ENCODE measurements at places on chromosomes 6 and 20. TPM values are rescaled to one million over a fixed set of nuclear protein-coding genes. Genes with fewer than 3 reads are reported as not detected.

- DNase-seq = peak; percentile 55
Observed at GRCh38 chr6:131063028-131063763, at the start of gene EPB41L2. EPB41L2 (minus strand) TSS chr6:131063245; CDS start chr6:130956485, 106,760 bp downstream.

GRCh38 chr20:59004493-59004762 lies 2.6 kb downstream of the CTSZ start:
- peak; percentile 28 for DNase-seq

DNA sequence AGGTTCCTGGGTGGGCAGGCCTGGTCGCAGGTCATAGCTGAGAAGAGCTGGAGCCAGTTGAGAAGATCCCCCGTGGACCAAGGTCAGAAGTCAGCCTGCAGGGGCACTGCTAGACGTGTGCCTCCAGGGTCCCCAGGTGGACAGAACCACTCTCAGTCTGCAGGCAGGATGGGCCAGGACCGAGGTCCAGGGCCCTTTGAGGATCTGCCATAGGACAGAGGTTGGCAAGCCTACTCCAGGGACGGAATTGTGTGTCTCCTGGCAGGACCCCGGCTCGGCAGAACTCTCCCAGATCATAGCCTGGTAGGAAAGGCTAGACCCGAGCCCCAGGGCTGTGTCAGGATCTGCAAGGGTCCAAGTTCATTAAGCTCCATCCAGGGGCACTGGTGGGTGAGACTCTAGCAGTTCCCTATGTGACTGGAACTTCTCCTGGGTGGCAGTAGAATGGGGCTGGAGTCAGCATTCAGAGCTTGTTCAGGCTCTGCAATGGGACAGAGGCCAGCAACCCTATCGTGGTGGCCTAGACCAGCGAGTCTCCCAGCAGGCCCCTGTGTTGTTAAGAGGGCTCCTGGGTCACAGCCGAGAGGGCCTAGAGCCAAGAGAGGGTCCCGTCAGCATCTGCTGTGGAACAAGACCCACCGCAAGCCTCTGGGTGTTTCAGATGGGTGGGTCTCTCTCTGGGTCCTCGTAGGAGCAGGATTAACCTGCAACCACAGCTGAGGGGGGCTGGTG lies 18.2 kb downstream of the TTLL2 start:
- no peak for DNase-seq

- no peak for DNase-seq
Observed at GRCh38 chr6:160899671-160900430, 91.7 kb upstream of the MAP3K4 start.

- DNase-seq = no peak
Observed at GRCh38 chr6:89589297-89590025, 49.1 kb downstream of the LYRM2 start.

DNA sequence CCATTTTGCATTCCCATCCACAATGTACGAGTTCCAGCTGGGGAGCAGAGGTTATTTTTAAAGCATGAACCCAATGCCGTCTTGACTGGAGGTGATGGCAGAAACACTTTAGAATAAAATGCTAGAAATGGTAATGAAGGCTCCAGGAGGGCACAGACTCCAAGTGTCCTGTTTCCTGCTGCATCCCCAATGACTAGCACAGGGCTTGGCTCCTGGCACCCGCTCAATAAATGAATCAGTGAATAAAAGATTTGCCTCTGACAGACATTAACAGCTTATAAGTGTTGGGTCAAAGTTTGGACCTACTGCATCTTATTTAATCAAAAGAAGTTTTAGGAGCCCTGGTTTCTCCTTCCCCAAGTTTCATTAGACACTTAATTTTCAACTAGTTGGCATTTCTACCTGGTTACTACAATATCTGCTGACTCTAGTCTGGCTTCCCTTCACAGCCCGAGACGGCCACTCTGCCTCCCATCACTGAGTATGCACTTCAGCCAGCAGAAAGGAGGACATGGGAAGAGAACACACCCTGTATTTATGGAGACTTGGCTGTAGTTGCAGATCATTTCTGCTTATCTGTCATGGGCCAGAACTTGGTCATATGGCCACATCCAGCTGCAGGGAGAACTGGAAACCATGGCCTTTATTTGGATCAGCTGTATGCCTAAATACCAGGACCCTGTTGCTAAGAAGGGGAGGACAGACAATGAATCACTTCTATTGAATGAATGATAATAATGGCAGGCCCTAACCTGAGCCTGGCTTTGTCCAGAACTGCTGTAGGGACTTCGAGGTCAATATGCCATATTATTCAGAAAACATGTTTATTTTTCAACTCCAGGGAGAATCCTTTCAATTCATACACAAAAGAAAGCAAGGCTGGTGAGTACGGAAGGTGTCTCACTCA lies 63.1 kb downstream of the TTI1 start:
- no peak for DNase-seq

DNA sequence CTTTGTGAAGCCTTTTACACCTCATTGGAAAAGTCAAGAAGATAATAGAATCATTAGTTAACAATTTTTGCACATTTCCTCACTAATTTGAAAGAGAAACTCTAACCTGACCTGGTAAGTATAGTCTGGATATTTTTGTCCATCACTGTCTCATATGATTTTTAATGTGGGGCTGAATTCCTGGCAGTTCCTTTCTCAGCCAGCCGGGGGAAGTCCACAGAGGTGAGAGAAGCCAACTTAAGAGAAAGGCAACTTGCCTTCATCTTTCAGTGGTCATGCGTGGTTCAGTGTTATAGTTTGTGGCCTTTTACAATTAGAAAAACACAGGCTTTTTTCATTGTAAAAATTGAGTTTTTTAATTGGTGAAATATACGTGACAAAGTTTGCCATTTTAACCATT lies 80.6 kb downstream of the CDYL start:
- no peak for DNase-seq

- no peak for DNase-seq
Observed at GRCh38 chr6:21710908-21711627, 117.5 kb downstream of the SOX4 start.

UST gene
- 11.4 TPM for total RNA-seq

MYL9 gene
- 0.36 TPM for total RNA-seq

- no peak for DNase-seq
Observed at GRCh38 chr6:107652526-107653182, 162.7 kb downstream of the SOBP start.

GRCh38 chr6:116170358-116171057 lies 44.6 kb upstream of the COL10A1 start:
- DNase-seq = no peak

DNA sequence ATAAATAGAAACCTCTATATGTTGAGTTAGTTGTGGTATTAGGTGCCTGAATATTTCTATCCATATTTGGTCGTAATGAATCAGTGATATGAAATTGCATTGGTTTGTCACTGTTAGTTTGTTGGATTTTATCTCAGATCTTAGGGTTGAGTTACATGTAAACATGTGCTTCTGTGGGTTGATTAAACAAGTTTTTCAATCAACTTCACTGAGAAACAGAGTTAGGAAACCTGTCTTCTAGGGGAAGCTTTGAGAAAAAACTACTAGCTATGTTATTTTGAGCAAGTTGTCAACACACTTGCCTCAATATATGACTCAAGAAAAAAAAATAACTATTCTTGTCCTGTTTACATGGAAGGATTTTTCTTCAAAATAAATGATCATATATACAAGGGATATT lies 14.8 kb upstream of the ADGB start:
- DNase-seq = no peak

GRCh38 chr6:139713900-139714506 lies 339.6 kb upstream of the CITED2 start:
- DNase-seq = no peak

GRCh38 chr6:56484669-56485068 lies 158.0 kb downstream of the DST start:
- no peak for DNase-seq

SPACA1 gene
- not detected for total RNA-seq

GRCh38 chr6:152380993-152381898 lies 255.9 kb downstream of the SYNE1 start:
- peak; percentile 76 for DNase-seq

GRCh38 chr20:17617868-17618672 lies 48.2 kb downstream of the DSTN start:
- peak; percentile 57 for DNase-seq

- DNase-seq = no peak
Observed at GRCh38 chr6:42105709-42106108, 36.7 kb downstream of the C6orf132 start.

GRCh38 chr6:52512199-52512598 lies 64.7 kb downstream of the TRAM2 start:
- no peak for DNase-seq

- no peak for DNase-seq
Observed at GRCh38 chr6:42047213-42047590, 3.1 kb upstream of the TAF8 start.

GNRH2 gene
- not detected for total RNA-seq

SOBP gene
- total RNA-seq = 30.9 TPM

DNA sequence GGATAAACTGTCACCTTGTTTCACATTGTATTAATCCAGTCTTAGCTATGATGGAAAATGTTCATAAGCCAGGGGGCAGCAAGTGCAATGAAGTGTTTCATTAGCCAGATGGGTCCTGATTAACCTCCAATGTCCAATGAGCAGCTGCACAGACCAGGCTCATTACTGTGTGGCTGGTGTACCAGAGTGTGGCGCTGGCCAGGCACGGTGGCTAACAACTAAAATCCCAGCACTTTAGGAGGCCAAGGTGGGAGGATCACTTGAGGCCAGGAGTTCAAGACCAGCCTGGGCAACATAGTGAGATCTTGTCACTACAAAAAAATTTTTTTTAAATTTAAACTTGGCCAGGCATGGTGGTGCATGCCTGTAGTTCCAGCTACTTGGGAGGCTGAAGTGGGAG lies 201.7 kb upstream of the FOXQ1 start:
- DNase-seq = no peak

GRCh38 chr20:46394872-46395760 lies 11.3 kb downstream of the ELMO2 start:
- DNase-seq = no peak

MROH8 gene
- 4.2 TPM for total RNA-seq

DNA sequence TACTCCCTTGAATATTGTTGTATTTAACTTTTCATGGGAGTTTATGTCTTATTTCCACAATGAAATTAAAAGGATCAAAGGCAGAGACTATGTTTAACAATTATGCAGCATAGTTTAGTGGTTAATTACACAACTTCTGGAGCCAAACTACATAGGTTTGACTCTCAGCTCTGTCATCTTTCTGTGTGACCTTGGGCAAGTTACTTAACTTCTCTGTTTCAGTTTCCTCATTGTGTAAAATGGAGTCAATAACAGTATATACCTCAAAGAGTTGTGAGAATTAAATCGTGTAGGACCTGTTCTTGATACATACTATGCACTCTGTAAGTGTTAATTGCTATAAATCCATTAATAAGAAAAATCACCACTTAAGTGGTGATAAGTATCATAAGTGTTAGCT lies 48.3 kb downstream of the BTBD9 start:
- DNase-seq = no peak

- DNase-seq = no peak
Observed at GRCh38 chr6:96089173-96089572, 73.4 kb downstream of the FUT9 start.

- DNase-seq = no peak
Observed at GRCh38 chr6:135490381-135490780, 7.2 kb downstream of the AHI1 start.

SRMS gene
- not detected for total RNA-seq

ERVFRD-1 gene
- not detected for total RNA-seq

DNA sequence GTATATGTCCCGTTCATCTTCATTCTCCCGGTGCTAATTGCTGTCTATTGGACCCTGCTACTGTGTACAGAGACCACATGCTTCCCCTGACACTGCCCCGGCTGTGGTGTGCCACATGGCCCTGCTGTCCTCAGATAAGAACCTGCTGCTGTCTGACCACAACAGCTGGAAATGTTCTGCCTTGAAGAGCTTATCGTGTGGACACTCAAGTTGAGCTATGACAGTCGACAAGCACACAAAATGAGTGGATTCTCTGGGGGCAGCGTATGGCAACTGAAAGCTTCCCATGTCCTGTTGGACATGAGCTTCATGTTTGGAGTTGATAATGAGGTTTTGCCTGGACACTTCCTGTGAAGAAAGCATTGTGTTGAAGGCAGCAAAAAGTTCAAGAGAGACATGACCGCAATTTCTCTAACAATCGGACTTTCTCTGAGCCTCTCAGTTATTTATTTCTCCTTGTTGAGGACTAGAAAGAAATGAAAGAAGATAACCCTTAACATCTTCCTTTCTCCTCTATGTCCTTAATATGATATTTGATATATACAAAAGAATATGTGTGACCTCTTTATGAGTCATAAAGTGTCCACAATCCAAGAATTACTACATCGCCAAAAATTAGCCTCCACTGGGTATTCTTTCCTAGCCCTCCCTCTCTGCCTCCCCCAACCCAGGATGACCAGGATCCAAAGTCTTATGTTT lies 187.1 kb upstream of the TCF21 start:
- no peak for DNase-seq

Data from cerebellum (tissue), 4 donors.